T-helper 17 cell (primary cell): ENCODE measurements at places on chromosomes 1 and 21. TPM values are rescaled to one million over a fixed set of nuclear protein-coding genes. Genes with fewer than 3 reads are reported as not detected.
A peak's percentile ranks its signal among the peaks of the same experiment; 100 is the strongest.

DNA sequence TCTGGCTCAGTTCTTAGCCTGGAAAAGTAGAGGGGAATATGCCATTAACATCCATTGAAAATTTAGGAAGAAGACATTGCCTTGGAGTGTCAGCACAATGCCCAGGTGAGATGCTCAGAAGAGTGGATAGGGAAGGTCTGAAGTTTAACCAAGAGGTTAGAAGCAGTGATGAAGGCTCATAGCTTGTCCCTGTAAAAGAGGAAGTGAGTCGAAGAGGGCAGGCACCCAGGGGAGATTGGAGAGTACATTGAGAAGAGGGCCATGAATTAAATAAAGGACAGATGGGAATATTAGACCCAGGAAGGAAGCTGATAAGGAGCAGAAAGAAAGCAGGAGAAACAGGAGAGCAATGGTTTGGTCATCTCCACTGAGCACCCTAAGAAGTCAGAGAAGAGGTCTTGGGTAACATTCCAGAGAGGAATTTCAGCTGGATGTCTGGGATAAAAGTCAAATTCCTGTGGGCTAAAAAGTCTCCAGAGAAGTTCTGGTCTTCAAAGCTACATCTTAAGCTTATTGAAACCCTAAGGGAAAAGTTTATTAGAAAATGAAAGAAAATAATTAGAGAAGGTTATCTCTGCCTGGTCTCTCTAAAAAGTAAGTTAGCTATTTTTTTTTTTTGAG, 17.3 kb downstream of the C8B start:
- no peak overlapping the region for H3K4me3 ChIP-seq
- no peaks in the 10 kb centered on the region for H3K36me3 ChIP-seq
- DNase-seq = no peak

DNA sequence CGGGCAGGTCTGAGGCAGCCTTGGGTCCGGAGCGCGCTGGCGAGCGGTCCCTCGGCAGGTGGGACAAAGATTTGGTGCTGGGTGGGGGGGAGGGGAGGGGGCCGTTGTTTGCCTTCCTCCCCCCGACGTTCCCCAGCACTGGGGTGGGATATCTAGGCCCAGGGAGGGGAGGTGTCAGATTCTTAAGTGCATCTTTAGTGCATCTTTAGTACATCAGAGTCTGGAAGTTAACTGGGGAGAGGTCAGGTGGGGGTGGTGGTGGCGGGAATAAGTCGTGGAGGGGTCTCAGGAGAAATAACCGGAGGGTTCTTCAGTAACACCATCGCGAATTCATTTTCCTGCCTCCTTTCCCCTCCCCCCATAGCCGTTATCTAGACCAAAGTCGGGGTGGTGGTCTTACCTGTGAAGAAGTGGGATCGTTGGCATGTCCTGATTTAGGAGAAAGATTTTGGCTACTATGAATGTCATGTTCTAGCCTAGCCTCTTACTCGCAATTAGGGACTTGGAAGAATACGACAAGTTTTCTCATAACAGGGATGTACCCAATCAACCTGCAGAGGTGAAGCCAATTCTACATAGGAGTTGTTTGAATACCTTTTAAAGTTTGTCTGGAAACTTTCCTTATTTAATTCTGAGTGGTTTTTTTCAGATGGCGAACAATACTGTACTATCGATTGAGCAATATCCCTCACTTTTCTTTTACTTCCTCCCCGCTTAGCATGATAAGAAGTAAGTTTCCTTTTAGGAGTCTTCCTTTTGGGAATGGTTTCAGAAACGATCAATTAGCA, 886 bp downstream of the ZMYM4 start:
- no peak for DNase-seq
- H3K27me3 ChIP-seq = peaks cover 14% of the 10 kb centered on the region
- H3K36me3 ChIP-seq = peaks cover 2% of the 10 kb centered on the region
- peak overlapping the region; percentile 62 for H3K27ac ChIP-seq
- H3K4me3 ChIP-seq = peak overlapping the region; percentile 92

- H3K27me3 ChIP-seq = peaks cover 9% of the 10 kb centered on the region
- no peak overlapping the region for H3K4me3 ChIP-seq
- DNase-seq = no peak
- H3K27ac ChIP-seq = no peak overlapping the region
- no peaks in the 10 kb centered on the region for H3K36me3 ChIP-seq
These were observed 39.6 kb downstream of the FRRS1 start for GRCh38 chr1:99726818-99727217.

GRCh38 chr21:39952265-39952664, 85.0 kb downstream of the PCP4 start:
- H3K4me3 ChIP-seq = no peak overlapping the region
- H3K36me3 ChIP-seq = no peaks in the 10 kb centered on the region
- DNase-seq = no peak
- no peaks in the 10 kb centered on the region for H3K4me1 ChIP-seq
- no peaks in the 10 kb centered on the region for H3K27me3 ChIP-seq

DNA sequence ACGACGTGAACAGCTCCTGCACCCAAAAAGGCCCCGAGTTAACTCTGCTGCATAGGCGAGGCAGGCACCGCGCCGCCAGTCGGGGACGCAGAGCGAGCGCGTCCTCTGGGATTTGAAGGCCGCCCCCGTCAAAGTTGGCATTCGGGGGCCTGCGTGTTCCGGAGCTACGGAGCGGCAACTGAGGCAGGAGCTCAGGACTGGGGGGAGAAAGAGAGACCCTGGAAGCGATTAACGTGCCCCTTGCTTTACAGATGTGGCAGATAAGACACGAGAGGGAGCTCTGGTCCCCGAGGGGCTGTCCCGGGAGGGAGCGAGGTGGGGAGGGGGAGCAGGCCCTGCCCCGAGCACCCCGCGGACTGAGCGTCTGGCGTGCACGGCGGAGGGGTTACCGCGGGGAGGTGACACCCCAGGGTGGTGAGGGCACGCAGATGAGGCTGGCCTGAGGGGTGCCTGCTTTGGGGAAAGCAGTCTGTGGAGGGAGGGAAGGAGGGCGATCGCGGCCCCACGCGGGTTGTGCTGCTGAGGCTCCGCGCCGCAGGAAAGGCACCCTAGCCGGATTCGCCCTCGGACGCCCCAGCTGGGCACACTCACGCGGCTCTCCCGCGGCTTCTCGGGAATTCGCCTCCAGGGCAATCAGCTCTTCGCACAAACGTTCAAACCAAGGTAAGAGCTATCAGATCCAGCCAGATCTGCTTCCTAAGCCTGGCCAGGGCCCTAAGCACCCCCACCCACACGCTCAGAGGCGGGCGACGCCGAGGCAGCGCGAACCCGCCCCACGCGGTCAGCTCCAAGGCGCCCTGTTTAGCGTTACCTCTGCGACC, 26.5 kb downstream of the ACTA1 start:
- DNase-seq = no peak
- peak overlapping the region; percentile 88 for H3K4me3 ChIP-seq
- peaks cover 6% of the 10 kb centered on the region for H3K36me3 ChIP-seq
- no peak overlapping the region for H3K27ac ChIP-seq
- peaks cover 8% of the 10 kb centered on the region for H3K4me1 ChIP-seq

GRCh38 chr1:245695211-245695610, 540.4 kb downstream of the KIF26B start:
- no peak overlapping the region for H3K4me3 ChIP-seq
- no peaks in the 10 kb centered on the region for H3K27me3 ChIP-seq
- no peak overlapping the region for H3K27ac ChIP-seq
- DNase-seq = no peak

- peaks cover 36% of the 10 kb centered on the region for H3K4me1 ChIP-seq
- peaks cover 14% of the 10 kb centered on the region for H3K36me3 ChIP-seq
- H3K27me3 ChIP-seq = no peaks in the 10 kb centered on the region
These were observed 958 bp downstream of the LYPLAL1 start for GRCh38 chr1:219174460-219175211.

- no peak overlapping the region for H3K27ac ChIP-seq
- no peaks in the 10 kb centered on the region for H3K36me3 ChIP-seq
- no peak overlapping the region for H3K4me3 ChIP-seq
- H3K4me1 ChIP-seq = no peaks in the 10 kb centered on the region
- no peak for DNase-seq
These were observed 47.2 kb downstream of the FMN2 start for GRCh38 chr1:240138867-240139266.

GRCh38 chr1:244173240-244173639, 122.2 kb downstream of the ZBTB18 start:
- H3K4me1 ChIP-seq = no peaks in the 10 kb centered on the region
- H3K4me3 ChIP-seq = no peak overlapping the region
- no peak for DNase-seq

- H3K27me3 ChIP-seq = peaks cover 25% of the 10 kb centered on the region
- no peaks in the 10 kb centered on the region for H3K4me1 ChIP-seq
- DNase-seq = no peak
- no peak overlapping the region for H3K4me3 ChIP-seq
- no peaks in the 10 kb centered on the region for H3K36me3 ChIP-seq
- H3K27ac ChIP-seq = no peak overlapping the region
These were observed 115.1 kb downstream of the ETS2 start for GRCh38 chr21:38920631-38921398.

AVPR1B gene
- total RNA-seq = not detected

TBCE gene
- total RNA-seq = 18.3 TPM

AKNAD1 gene
- total RNA-seq = not detected
